ENCODE measurements at places on chromosomes 4 and X.

DNA sequence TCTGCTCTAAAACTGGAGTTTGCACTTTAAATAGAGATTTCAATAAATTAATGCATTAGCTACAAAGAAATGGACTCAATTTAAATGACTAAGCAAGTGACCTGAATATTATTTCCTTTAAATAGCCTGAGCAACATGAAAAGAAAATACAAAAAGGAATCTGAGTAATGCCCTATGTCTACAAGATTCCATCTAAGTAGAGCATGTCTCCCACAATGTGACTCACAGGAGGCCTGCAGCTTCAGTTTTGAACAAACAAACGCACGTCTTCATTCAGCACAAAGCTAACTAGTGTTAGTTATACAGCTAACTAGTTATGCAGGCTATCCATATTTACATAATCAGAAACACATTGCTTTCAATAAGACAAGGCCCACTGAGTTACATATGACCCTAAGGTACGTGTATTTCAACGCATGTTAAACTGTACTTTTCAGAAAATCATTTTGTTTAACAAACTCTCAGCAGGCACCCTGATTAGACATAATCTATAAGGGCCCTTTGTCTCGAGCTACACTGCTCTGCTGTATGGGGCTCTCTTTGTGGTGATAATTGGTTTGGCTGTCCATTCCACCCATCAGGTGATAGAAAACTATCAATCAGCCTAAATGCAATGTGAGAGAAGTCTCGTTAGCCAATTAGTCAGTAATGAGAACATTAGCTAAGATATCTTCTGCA is 116.5 kb downstream of the MAML3 start:
- DNase-seq, result no peak

DNA sequence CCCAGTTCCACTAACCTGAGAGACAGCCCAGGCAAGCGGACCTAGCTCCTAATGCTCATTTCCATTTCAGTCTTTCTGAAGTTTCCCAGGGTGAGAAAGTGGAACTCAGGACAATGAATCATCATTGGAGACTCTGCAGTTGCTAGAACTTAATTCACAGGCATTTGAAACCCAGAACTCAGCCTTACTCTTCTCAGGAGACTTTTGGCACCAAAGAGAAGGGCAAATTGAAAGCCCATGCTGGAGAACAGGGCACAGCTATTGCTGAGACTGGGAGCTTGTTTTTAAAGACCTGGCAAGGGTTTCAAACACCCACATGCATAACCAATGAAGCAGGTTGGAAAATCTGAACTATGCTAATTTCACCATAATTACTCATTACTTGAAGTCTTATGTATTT is 36.0 kb downstream of the BST1 start:
- DNase-seq, result no peak

DNA sequence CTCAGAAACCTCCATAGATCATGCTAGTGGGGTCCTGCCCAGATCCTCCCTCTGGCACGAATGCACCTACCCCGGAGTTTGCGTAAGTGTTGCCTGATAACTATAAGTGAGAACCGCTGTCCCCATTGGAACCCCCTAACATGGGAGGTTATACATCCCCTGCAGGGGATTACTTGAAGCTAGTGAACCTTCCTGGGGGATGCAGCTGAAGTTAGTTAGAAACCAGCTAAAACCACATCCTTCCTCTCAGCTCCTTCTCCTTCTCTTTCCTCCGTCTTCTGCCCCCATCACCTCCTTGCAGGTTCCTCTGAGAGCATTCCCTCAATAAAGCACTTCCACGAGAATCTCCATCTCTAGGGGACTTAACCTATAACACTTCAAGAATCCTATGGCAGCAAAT is 95.0 kb downstream of the ZNF827 start:
- DNase-seq, result no peak

- no peak for DNase-seq
Measured at GRCh38 chrX:38726612-38727011, 74.6 kb upstream of the MID1IP1 start.

- DNase-seq, result no peak
Measured at GRCh38 chr4:113952452-113953029, 26.9 kb downstream of the ARSJ start.

DNA sequence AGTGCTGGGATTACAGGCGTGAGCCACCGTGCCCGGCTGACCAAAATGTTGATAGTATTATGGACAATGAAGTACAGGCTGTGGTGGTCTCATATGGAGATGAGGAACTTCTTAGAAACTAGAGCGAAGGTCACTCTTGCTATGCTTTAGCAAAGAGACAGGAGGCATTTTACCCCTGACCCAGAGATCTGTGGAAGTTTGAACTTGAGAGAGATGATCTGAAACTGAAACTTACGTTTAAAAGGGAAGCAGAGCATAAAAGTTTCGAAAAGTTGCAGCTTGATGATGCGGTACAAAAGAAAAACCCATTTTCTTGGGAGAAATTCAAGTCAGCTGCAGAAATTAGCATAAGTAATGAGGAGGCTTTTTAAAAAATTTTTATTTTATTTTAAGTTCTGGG is 8.5 kb upstream of the CTAG2 start:
- DNase-seq, result no peak

DNA sequence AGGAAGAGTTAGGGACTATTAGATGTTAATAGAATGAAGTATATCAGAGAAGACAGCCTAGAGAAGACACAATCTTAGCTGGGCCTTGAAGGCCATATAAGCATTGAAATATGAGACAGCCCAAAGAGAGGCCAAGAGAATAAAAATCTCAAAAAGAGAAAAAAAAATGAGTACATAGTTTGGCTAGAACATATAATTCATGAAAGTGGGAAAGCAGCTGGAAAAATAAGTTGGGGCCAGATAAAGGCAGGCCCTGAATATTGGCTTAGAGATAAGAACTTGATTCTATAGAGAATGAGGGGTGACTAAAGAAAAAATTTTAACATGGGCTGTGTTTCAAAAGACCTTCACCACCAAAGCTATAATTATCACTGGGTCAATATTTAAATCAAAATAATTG is 7.4 kb upstream of the UTP3 start:
- no peak for DNase-seq

GRCh38 chr4:4735136-4735750 is 124.2 kb upstream of the MSX1 start:
- DNase-seq, result no peak

GRCh38 chr4:180528003-180528402 is 1715.2 kb upstream of the TENM3 start:
- no peak for DNase-seq

GRCh38 chrX:126339928-126340327 is 173.8 kb upstream of the DCAF12L2 start:
- no peak for DNase-seq

GRCh38 chr4:84403656-84404055 is 95.4 kb downstream of the NKX6-1 start:
- no peak for DNase-seq

- no peak for DNase-seq
Measured at GRCh38 chrX:43269201-43269600, 386.9 kb upstream of the MAOA start.

GRCh38 chr4:86685401-86685800 is 91.3 kb downstream of the PTPN13 start:
- DNase-seq, result no peak

DNA sequence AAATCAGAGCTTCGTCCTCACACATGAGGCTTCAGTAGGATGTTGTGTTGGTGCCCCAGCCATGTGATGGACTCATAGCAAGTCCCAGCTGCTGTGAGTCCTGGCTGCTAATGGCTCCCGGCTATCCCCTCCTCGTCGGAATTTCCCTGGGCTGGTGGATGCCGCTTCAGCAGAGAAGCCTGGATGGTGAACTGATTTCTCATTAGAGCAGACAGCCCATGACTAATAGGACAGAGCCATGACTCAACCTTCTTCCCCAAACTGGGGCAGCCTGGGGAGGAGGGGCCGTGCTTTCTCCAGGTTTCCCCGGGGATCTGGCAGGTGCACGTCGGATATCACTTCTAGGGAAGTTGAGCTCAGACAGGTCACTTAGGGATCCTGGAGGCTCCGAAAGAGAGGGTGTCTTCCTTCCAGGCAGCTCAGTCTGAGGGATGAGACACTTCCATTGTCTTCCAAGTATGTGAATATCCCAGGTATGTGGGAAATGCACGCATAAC is 112.7 kb downstream of the ASMT start:
- no peak for DNase-seq

- no peak for DNase-seq
Measured at GRCh38 chr4:116636917-116637316, 448.5 kb downstream of the TRAM1L1 start.

- no peak for DNase-seq
Measured at GRCh38 chrX:142002471-142002870, 98.8 kb downstream of the MAGEC1 start.

DNA sequence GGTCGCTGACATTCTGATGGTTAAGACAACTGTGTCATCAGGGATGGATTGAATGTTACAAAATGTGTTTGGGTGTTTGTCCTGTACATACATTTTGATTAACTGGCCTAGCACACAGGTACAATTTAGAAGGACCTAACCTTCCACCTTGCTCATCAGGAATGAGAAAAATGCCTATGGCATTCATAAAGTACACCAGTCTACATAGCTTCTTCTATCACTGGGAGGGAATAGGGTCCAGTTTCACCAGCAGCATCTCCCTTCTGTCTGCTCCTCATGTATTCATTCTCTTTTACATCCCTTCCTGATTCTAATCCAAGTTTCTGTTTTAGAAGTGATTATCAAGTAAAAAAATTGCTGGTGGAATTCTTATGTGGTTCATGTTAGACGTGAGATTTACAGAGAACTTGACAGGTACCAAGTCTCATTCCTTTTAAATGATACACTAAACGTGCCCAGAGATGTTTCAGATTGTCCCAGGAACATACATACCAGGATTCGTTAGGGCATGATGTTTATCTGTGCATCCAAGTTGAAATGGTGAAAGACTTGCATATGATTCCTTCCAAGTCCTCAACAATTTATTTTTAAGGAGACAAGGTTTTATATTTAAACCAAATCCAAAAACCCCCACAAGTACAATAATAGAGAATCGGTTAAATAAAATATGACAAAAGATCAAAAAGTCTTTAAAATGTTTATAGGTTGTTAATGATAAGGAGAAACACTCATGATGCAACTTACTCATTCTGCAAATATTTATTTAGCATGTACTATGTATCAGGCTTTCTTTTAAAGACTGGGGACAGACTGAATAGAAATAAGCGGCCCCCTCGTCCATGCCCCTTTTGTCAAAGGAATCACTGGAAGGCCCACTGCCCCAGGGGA is 359.1 kb downstream of the ZNF674 start:
- DNase-seq, result no peak

GRCh38 chr4:47278631-47279030 is 184.9 kb downstream of the COMMD8 start:
- no peak for DNase-seq

GRCh38 chr4:84852081-84852480 is 114.4 kb downstream of the WDFY3 start:
- no peak for DNase-seq
